ENCODE measurements at places on chromosomes 5 and 9.

GRCh38 chr5:175464074-175464941 lies 14.1 kb upstream of the SFXN1 start:
- DNase-seq, result no peak

- no peak for DNase-seq
These were observed 479.4 kb downstream of the AGTPBP1 start for GRCh38 chr9:85262333-85262732.

GRCh38 chr9:28888806-28889205 lies 1315.5 kb upstream of the C9orf72 start:
- DNase-seq, result no peak

DNA sequence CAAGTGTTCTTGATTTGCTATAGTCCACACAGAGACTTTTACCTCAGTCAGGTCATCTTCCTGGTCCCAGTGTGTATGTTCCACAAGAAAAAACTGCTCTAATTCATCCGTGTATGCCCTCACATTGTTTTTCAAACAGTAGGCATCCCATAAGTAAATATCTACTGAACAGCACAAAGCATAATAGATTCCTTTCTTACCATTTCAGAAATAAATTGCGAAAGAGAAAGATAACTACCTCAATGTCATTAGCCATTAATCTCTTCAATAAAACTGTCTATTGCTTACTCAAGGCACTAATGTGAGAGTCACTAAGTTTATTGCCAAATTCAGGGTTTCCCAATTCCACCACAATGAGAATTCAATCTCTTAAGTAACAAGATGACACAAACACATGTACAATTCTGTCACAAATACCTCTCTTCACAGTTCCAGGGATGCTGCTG lies 9.6 kb downstream of the FBXW2 start:
- DNase-seq, result no peak

DNA sequence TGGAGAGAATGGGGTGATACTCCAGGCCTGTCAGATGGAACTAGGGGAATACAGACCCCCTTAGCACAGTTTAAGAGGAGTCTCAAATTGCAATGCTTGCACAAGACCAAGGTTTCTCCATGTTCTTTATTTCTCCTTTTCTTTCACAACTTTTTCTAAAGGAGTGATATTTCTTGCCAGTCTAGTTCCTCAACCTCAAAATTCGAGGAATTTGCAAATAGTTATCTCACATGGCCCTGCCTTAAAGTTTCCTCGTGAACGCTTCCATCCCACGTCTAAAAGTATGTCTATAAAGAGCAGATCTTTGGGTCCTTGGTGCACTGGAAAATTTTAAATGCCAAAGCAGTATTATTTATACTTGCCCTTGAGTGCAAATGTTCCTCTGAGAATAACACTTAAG lies 373.8 kb upstream of the KLF4 start:
- DNase-seq, result no peak

DNA sequence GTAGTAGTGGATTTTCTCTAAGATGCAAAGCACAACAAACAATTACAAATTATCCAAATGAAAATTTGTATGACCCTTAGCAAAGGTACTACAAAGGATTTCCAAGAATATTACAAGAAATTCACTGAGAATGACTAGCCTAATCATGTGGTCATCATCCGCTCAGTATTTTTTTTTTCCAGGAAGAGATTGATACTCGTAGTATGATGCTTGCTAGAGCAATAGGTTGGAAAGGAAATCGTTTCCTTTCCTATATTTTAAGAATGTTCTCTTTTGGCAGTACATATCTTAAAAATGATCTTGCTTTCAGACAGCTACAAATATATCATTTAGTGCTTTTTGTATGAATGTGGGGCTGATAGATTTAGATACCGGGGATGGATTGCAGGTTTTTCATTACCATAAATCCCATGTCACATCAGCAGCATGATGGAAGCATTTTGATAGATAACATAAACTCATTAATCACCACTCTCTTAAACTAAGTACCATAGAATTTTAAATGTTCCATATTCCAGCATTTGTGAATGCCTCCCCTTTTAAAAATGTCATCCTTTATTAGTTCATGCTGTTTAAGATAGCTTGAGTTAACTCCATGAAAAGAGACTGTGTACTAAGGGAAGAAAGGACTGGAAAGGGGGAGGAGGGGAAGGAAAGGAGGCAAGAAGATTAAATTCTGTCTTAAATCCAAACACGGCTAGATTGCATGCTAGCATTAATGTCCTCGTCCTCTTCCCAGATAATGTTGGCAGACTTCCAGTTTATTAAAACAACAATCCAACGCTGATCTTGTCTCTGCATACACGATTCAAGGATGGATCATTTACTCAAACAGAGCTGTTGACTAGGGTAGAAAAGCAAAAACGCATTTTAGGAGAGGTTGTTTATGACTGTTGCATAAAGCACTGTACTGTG lies 311.7 kb upstream of the ZNF608 start:
- DNase-seq, result no peak

DNA sequence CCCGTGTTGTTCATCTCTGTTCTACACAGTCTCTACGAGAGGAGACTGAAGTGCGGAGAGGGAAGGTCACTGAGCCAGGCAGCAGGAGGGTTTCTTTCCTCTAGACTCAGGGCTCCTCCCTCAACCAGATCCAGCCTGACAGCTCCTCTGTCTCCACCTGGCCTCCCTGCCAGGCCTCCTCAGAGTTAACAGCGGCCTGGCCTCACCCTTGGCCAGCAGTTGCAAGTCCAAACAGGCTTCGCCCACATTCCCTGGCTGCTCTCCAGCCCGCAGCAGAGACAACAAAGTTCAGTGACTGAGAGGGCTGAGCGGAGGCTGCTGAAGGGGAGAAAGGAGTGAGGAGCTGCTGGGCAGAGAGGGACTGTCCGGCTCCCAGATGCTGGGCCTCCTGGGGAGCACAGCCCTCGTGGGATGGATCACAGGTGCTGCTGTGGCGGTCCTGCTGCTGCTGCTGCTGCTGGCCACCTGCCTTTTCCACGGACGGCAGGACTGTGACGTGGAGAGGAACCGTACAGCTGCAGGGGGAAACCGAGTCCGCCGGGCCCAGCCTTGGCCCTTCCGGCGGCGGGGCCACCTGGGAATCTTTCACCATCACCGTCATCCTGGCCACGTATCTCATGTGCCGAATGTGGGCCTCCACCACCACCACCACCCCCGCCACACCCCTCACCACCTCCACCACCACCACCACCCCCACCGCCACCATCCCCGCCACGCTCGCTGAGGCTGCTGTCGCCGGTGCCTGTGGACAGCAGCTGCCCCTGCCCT lies at the start of gene HRCT1:
TSS of gene HRCT1 (plus strand) at position 291 of the 768 bp plus-strand sequence. CDS start at position 377, 86 bp downstream.
- peak; percentile 28 for DNase-seq

DNA sequence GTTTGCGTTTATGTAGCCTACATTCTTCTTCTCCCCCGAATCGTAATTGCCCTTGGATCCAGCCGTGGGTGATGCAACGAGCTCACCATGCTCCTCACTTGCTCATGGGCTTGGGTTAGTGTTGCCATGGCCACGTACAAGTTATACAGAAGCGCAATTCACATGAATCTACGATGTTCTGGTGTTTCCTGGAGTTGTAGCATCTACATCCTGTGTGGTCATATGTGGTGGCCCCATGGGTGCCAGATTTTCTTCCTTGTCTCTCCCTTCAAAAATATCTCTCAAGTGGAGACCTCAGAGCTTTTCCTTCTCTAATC lies 115.3 kb downstream of the TLE4 start:
- no peak for DNase-seq

GRCh38 chr5:153818626-153819025 lies 220.1 kb downstream of the FAM114A2 start:
- no peak for DNase-seq

DNA sequence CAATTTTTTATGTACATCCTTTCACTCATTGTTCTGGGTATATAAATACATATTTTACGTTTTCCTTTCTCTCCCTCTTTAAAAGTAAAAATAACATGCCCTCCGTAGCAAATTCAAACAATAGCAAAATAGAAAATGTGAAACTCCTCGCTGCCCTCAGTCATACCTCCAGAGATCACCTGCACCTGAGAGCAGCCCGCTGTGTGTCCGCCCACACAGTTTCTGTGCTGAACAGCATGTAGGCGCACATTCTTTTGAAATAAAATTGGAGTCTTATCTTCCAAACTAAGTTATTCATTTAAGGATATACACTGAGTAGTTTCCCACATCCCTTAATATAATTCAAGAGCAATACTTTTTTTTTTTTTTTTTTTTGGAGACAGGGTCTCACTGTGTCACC lies 255.7 kb downstream of the AOPEP start:
- no peak for DNase-seq

DNA sequence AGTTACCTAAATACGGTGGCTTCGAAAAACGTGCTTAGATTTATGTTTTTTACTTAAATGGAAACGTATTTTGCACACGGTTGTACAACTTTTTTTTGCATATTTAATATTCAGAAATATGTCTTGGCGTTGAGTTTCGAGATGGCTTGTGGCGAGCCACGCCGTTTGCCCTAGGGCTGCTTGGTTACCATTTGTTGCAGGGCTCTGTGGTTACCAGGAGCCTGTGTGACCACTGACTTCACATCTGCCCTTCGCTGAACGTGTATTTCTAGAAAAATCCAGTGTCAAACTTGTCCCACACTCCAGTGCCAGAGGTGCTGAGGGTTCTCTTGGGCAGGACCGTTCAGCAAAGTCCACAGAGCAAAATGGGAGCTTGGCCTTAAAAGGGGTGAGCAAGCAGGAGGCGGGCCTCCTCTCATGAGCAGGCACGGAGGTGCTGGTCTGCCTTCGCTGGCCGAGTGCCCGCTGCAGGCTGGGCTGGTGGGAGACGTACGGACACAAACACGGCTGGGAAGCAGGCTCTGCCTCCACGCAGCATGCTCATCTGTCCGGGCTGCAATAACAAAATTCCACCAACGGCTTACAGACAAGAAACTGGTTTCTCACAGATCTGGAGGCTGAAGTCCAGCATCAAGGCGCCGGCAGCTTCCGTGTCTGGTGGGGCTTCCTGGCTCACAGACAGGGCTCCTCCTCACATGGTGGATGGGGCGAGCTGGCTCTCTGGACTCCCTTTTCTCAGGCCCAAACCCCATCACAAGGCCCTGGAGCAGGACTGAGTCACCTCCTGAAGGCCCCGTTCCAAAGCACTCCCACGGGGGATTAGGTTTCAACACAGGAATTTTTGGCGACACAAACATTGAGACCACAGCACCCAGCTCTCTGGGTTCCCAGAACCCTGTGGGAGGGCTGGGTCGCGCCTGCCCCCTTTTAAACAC lies 5.4 kb downstream of the MRPL36 start:
- DNase-seq, result no peak

DNA sequence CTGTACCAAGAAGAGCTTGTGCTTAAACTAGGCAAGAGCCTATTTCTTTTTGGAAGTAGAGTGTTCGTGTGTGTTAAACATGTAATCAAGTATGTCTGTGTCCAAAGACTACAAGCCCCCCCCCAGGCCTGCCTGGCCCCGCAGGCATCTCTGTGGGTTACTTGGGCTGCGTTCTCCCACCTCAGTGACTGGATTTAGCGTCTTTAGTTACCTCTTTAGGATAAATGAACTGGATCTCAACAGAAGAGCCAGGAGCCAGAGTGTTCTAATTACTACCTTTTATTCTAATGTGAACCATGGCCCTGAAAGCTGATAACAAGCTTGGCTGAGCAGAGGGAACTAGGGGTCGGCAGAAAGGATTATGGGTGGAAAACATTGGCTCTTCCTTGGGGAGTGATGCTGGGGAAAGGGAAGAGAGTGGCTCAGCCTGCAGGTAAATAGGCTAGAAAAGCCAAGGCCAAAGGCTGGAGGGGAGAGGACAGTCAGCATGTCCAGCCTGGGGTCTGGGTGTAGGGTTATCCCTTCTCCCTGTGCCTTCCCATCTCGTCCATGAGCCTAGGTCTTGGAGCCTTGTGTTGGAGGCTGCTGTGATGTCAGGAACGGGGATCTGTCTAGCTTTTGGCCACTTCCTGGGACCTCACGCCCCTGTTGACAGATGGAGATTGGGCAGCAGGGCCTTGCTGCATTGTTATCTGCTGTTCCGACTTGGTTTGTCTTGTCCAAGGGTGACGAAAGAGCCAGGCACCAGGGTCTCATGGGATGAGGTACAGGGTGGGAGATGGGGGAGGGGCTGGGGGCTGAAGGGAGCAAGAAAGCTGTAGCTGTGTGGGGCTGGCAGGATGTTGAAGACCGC lies 11.1 kb downstream of the CD74 start:
- DNase-seq, result no peak

DNA sequence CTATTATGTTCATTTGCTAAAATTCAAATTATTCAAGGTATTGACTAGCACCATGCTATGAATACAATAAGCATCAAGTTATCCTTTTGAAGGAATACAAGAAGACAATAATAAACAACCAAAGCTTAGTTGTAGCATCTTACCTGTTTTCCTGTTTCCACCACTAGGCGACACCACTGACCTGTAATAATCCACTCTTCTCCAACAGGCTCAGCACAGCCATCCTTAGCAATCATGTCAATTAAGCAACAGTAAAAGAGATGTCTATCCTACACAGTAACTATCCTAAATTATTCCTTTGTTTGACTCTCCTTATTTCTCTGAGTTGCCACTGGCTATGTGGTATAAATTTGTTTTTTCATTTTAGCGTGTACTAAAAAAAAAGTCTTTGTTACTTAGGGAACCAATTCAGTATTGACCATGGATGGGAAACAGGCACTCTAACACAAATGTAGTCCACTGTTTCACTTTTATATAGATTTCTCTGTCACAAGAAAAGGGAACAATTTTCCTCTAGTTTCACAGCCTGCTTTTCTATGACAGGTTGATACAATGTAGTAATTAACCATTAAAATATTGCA lies 46.2 kb downstream of the PCA3 start:
- peak; percentile 26 for DNase-seq

DNA sequence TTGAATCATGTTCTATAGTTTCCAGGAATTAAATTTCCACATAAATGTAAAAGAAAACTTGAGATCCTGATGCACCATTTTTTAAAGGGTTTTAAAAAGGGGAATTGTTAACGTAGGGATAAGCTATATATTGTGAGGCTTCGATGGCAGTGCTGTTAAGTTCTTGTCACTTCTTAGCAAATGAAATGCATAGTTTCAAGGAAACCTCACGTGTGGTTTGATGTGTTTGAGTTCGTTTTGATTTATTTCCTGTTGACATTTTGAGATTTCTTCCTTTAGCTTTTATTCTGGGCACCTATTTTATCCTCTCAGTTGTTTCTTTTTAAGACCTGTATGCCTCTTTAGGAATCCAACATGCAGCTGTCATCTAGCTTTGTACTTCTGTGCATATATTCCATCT lies 301.0 kb downstream of the DOCK8 start:
- no peak for DNase-seq

- DNase-seq, result no peak
These were observed 57.5 kb downstream of the ZNF510 start for GRCh38 chr9:96720435-96720834.

GRCh38 chr9:108953983-108954574 lies 19.9 kb downstream of the ABITRAM start:
- DNase-seq, result no peak
